ENCODE measurements at places on chromosomes 7 and 10.

DNA sequence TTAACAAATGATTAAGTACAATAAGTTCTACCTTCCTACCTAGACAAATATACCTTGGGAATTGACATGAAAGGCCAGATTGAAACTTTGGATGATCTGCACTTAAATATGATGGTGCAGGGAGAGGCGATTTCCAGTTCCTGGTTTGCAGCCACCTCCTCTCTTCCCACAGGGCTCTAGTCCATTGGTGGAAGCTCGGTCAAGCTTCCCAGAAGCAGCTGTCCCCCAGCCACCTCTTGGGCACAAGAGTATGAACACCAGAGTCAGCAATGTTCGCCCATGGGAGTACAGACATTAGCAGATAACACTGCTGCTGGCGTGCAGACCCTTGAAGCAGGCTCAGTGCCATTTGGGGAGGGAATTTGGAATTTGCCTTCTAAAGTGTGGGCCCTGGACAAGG is 1.5 kb upstream of the CPVL start:
- DNase-seq: no peak

- DNase-seq: no peak
Measured at GRCh38 chr10:24518981-24519597, 204.6 kb downstream of the ARHGAP21 start.

DNA sequence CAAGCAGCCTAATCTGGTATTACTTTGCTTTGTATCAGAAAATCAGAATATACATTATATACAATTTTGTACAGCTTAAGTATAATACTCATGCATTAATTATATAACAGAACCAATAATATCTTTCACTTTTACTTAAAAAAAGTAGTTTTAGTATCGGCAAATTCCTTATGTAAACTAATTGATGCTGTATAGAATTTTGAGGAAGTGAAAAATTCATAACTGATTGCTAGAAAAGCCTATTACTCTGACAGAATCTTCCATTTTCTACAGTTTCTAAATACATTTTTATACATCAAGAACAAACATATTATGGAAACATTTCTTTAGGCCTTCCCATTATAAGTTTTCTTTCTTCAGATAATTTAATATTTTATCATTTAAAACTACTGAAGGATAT is 124.0 kb upstream of the GPR22 start:
- no peak for DNase-seq

DNA sequence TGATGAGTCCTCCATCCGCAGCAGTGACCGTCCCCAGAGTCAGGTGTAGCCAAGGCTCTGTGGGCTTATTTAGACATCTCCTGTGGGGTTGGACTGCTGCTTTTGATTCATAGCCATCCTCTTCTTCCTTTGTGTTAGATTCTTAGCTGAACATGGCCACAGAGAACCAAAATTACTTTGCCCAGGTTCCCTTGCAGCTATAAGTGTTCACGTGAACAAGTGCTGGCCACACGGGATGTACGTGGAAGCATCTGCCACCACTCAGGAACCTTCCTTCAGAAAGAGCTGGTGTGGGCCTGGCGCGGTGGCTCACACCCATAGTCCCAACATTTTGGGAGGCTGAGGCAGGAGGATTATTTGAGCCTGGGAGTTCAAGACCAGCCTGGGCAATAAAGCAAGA is 49.1 kb downstream of the TMEM209 start:
- no peak for DNase-seq

DNA sequence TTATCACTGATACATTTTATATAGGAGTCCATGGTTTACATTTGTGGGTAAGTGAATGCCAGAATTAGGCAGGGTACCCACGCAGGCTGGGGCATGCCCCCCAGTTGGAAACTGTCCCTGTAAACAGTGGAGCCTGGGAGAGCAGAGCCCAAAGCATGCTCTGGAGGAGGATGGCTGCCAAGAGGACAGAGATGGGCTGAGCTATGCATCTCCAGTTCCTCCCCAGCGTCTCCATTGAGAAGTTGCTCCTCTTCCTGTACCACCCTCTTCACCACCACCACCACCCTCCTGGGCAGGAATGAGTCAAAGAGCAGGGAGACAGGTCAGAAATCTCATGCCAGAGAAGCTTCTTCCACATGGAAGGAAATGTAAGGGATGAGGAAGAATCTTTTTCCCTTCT is 67.7 kb upstream of the KMT2E start:
- no peak for DNase-seq

DNA sequence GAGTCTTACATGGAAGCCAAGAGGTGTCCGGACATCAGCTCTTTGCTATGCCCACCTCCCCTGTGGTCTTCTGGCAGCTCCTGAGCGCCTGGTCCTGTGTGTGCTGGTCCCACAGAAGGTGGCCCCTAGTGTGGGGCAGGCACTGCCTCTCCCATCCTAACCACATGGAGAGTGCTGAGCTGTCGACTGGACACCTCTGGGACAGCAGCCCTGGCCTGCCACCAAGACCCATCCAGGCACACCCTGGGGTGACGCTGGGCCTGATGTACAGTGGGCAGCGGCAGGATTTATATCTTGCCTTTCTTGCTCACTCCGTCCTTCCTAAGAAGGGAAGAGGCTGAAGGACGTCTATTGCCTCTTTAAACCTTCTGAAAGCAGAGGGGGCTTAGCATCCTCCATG is 98.7 kb downstream of the EBF3 start:
- DNase-seq: no peak

DNA sequence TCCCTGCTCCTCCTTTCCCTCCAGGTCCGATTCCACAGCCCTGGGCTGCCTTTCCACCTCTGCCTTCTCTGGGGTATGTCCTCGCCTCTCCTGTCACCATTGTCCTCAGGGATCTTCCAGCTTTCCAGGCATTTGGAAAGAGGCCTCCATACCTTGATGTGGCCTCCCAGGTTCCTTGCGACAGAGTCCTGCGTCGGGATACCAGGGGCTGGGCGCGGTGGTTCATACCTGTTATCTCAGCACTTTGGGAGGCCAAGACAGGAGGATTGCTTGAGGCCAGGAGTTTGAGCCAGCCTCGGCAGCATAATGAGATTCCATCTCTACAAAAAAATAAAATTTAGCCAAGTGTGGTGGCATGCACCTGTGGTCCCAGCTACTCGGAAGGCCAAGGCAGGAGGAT is 171.1 kb downstream of the CUX1 start:
- no peak for DNase-seq

DNA sequence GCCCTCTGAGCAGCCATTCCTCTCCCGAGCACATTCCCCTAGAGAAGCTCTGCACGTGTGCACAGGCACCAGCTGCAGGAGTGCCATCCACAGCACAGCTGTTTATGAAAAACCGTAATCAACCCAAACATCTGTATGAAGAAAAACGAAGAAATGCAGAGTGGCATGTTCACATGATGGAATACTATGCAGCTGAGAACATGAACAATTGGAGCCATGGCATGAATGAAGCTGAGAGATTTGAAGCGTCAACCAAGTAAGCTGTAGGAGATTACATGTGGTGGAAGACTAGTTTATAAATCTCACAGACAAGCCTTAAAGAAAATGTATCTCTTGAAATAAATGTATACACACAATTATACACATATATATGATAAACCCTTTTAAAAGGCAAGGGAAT is 176.5 kb downstream of the EBF3 start:
- no peak for DNase-seq

GRCh38 chr7:156989766-156990535 is 20.5 kb downstream of the MNX1 start:
- DNase-seq: no peak

DNA sequence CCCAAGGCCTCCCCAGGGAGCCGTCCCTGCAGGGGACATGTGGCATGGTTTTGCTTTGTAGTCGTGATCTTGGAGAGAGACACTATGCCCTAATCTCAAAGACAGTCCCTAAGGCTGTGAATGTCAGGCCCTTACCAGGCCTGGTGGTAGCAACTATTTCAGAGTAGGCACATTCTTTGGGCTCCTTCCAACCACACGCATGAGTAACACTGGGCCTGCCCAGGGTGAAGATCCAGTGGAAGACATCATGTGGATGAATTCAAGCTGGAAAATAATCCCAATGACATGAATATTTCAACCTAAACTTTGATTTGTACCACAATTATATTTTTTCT is 39.5 kb upstream of the INSIG1 start:
- DNase-seq: no peak
